ENCODE measurements at places on chromosomes 12 and 14.

DNA sequence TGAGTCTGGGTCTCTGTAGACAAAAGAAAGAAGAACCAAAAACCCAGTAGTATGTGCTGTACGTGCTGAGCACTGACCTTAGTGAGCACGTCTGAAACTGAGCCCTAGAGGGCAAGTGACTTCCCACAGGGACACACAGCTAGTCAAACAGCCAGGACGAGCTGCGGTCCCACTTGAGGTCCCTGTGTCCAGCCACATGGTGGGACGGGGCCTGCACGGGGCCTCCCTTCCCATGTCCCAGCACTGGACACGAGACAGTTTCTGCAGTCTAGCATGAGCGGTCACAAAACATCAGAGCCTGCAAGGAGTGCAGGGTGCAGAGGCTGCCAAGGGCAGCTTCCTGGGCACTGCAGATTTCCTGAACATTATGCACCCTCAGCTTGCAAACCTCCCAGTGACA lies 121.6 kb downstream of the NCOR2 start:
- no peak for DNase-seq

DNA sequence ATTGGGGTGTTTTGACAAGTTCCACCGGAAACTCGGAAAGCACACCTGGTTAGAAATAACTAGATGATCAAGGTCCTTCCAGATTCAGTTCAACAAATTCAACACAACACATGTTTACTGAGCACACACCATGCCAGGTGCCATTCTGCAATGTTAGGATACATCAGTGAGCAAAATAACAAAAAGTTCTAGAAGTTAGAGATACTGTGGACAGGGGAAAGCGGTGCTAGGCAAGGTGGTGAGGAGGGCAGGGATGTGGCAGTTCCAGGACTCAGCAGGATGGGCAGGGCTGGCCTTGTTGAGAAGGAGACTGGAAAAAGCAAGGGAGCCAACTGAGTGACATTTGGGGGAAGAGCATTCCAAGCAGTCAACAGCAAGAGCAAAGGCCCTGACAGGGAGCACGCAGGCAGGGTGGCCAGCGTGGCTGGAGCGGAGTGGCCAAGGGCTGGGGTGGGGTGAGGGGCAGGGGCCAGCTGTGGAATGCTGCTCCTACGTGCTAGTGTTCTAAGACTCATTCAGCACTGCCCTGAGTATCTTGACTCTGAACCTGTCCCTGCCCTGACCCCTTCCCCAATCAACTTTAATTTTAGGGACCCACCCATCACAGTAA lies 19.4 kb upstream of the FAIM2 start:
- DNase-seq = no peak

DNA sequence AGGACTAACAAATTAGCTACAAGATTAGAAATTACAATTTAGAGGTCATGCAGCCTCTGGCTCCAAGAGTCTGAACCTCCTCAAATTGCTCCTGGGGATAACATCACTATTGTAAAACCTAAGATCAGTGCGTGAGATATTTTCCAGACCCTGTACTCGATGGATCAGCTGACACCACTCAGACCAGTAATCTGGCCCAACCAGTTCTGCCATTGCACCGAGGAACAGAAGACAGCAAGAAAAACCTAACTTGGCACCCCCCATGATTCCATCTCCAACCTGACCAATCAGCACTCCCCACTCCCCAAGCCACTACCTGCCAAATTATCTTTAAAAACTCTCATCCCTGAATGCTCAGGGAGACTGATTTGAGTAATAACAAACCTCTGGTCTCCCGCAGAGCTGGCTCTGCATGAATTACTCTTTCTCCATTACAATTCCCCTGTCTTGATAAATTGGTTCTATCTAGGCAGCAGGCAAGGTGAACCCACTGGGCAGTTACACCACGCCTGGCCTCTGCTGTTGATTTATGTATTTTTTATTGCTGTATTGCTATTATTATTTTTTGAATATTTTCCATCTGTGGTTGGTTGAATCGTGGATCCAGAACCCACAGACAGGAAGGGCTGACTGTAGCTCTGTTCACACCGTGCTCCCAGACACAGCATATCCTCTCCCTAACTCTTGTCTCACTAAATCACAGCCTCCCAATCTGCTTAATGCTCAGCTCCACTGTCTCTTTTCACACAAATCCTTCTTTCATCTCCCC lies 9.2 kb downstream of the HEBP1 start:
- peak; percentile 18 for DNase-seq

DNA sequence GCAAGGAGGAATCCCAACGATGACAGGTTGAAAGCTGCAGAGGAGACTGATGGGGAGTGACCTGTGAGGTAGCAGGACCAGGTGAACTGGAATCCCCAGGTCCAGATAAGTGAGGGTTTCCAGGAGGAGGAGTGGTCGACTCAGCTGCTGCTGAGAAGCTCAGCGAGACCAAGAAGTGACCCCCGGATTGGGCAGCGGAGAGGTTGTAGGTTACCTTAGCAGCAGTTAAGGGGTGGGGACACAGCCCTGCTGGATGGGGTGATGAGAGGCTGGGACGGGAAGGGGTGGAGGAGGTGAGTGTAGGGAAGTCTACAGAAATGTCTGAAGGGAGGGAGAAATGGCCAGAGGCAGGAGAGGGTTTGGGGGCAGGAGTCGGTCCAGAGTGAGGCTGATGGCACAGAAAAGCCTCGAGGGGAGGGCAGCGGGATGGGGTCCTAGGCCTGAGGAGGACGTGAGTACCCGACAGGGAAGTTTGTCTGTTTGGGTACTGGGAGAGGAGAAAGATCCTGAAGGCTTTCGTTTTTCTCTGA lies 2.6 kb upstream of the RCOR1 start:
- no peak for DNase-seq

- DNase-seq = no peak
Observed at GRCh38 chr12:33383503-33383902, 56.1 kb downstream of the SYT10 start.

- peak; percentile 22 for DNase-seq
Observed at GRCh38 chr12:100574187-100575074, 947 bp downstream of the GAS2L3 start.
